T-cell (primary cell): ENCODE measurements at places on chromosomes 4 and X.

DNA sequence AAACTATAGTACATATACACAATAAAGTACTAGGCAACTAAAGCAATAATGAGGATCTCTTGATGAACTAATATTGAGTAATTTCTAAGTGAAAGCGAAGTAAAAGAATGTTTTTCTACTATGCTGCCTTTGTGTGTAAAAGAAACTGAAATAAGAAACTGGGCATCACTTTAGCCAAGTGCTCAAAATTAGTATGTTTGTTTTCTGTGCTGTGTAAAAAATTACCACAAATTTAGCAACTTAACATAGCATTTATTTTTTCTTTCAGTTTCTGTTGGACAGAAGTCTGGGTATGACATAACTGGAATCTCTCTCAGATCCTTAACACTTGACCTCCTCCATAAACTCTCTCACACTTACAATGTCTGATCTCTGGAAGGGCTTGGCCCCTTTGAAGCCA lies 687.1 kb upstream of the MAGEB2 start:
- DNase-seq = no peak

GRCh38 chrX:53171356-53171755 lies 53.7 kb downstream of the KDM5C start:
- no peak for DNase-seq

- no peak for DNase-seq
Measured at GRCh38 chrX:39140581-39140980, 339.3 kb downstream of the MID1IP1 start.

- no peak for DNase-seq
Measured at GRCh38 chrX:4909348-4909747, 1195.9 kb upstream of the PRKX start.

- no peak for DNase-seq
Measured at GRCh38 chr4:2596611-2597010, 60.2 kb downstream of the FAM193A start.

GRCh38 chr4:38582445-38582844 lies 81.6 kb upstream of the KLF3 start:
- no peak for DNase-seq

DNA sequence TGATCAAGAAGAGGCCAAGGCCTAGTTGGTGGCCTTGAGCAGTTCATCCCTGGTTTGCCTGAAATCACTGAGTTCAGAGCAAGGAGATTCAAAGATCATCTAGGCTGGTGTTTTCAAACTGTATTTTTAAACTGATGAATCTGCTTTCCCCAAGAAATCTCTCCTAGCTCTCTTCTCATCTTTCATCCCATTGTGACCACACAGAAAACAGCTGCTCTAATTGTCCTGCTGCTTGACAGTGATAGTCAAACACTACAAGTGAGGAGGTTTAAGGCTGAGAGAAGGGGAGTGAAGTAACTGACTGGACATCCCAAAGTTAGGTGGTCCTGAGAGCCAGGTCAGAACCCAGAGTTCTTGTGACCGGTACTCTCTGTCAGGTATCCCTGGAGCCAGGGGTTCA lies 91.5 kb downstream of the LNX1 start:
- no peak for DNase-seq

GRCh38 chr4:41396214-41396613 lies 139.5 kb downstream of the UCHL1 start:
- DNase-seq = no peak

DNA sequence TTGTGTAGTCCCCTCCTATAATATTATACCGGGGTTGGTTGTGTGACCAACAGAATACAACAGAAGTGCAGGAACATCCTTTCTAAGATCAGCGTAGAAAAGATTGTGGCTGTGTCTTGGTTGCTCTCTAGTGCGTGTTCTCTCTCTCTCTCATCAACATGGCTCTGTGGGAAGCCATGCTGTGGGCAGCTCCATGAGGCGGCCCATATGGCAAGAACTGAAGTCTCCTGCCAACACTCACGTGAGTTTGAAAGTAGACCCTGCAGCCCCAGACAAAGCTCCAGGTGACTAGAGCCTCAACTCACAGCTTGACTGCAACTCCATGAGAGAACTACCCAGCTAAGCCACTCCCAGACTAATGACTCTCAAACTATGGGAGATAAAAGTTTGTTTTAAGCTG lies 118.7 kb downstream of the TSPAN5 start:
- no peak for DNase-seq

DNA sequence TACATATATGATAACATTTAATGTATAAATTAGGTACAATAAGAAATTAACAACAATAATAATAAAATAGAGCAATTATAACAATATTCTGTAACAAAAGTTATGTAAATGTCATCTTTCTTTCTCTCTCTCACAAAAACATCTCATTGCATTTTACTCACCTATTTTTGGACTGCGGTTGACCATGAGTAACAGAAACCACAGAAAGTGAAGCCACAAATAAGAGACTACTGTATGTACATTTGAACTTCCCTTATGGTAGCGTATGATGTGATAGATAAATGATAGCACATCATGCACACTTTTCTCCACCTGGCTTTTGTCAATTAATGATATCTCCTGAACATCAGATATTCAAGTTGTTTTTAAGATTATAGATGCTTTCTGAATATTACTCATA lies 80.5 kb downstream of the HNRNPD start:
- no peak for DNase-seq

GRCh38 chrX:71304561-71304960 lies 3.0 kb downstream of the ITGB1BP2 start:
- DNase-seq = no peak

DNA sequence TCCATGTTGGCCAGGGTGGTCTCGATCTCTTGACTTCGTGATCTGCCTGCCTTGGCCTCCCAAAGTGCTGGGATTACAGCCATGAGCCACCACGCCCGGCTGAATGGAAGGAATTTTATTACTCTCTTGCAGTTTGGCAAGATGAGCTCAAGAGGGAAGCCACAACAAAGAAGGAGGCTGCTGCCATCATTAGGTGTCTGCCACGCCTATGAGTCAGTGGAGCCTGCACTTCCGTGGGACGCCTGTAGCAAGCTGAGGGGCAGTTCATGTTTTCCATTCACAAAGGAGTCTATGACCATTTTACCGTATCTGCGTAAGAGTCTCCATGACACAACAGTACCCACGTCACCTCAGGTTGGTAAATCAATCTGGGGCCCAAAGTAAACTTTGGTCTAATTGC lies 51.2 kb upstream of the CHRNA9 start:
- peak; percentile 77 for DNase-seq

DNA sequence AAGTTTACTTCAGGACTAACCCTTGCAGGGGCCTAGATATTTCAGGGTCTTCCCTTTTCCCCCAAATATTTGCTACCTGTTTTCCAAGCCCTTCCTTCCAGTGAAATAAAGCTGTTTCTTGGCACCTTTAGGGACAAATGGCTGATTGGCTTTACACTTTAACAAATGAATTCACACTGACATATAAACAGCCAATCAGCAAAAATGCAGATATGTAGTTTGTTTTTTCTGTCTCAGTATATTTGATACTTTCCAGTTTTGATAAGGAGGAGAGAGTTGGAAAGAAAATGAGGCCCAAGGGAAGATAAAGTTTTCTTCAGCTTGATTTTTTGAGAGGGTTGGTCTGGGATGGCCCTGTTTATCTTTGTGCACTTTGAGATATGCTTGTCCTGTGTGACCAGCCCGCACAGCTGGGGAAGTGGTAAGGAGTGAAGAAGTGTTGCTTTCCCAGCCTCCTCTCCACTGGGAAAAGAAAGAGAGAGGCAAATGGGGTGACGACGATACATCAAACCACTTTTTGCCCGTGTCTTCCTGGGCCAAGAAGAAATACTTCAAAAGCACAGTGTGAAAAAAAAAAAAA lies 67.5 kb downstream of the MGST2 start:
- DNase-seq = no peak

- peak; percentile 11 for DNase-seq
Measured at GRCh38 chr4:170025523-170026252, 507 bp downstream of the MFAP3L start.

DNA sequence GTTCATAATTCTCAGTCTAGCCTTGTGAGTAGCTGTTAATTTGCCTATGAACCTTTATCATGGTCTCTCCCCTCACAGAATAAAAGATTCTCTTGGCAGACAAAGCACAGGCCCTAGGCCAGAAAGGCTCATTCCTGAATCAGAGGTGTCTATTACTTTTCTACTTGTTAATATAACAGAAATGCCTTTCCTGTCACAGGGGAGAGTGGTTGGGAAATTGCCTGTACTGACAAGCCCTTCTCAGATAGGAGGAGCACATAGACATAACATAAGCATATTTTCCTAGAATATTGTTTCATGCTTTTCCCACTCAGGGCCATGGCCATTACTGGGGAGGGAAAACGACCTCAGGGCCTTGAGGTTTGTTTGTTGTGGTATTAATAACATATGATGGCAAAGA lies 308.3 kb downstream of the BMPR1B start:
- DNase-seq = no peak
